GDM1 (cell line): ENCODE measurements at places on chromosomes 16 and 17.
A peak's percentile ranks its signal among the peaks of the same experiment; 100 is the strongest.

- DNase-seq = no peak
Observed at GRCh38 chr17:373613-374230, 21.1 kb upstream of the RPH3AL start.

GRCh38 chr16:4115209-4115948 lies 863 bp downstream of the ADCY9 start:
- peak; percentile 8 for DNase-seq

DNA sequence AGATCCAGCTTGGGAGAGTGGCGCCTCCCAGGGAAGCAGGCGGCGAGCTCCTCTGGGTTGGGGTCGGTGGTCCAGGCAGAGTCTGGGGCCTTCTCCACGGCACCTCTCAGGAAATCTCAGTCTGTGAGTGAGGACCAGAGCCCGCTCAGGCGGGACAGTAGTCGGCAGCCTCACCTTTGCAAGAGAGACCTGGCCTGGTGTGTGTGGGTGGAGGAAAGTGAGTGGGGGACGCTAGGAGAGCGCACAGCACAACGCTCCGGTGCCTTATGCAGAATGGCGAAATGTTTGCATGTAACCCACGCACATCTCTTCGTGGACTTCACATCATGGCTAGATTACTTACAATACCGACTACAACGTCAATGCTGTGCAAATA lies 2.2 kb downstream of the AHSP start:
- DNase-seq = no peak

DNA sequence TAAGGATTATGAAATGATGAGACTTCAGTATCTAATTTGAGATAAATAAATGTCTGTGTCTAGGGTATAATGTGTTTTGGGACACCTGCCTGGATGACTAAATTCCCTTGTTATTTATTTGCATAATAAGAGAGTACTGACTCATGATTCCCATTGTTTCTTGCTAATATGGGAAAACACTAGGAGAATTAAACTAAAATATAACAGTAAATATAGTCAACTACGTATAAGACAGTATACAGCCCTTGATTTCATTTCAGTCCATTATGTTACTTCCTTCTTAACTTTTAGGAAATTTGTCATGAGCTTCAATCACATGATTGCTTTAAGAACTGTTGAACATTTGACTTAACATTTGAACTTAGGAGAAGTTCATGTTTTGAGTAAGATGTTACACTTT lies 62.4 kb downstream of the VMP1 start:
- no peak for DNase-seq

- no peak for DNase-seq
Observed at GRCh38 chr17:65665966-65666365, 104.5 kb upstream of the AXIN2 start.

DNA sequence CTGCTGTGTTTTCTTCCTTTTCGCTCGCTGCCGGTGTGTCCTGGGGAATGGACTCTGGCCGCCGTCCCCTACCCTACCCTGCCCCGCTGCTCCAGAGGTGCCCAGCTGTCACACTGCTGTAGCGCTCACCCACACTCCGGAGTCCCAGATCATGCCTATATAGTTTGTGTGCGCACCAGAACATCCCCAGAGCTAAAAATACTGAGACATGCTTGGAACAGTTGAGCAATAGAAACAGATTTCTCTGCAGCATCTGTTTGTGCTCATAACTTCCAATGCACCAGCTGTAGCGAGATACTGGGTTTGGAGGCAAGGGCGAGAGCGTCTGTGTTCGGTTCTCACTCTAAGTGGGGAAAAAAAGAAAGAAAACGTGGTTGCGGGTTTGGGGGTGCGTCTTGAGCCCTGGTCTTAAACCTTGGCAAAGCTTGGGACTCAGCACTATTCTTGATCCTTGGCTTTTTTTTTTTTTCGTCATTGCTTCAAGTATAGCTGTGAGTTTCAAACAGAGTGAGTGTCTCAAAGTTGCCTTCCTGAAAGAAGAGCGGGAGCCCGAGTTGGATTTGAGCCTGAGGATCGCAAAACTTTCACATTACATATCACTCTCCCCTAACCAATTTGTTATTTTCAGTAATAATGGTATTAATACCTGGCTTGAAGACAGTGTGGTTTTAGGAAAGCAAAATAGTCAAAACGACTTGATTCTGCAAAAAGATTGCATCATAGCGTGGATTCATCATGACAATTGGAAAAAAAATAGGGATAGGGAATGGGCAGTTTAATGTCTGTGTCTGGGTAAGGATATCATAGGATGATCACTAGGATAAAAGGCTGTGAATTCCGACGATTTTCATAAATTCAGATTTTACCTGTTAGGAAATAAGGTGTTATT lies 621 bp downstream of the KCNJ2 start:
- no peak for DNase-seq

GRCh38 chr17:10022416-10022815 lies 117.3 kb upstream of the RCVRN start:
- no peak for DNase-seq

DNA sequence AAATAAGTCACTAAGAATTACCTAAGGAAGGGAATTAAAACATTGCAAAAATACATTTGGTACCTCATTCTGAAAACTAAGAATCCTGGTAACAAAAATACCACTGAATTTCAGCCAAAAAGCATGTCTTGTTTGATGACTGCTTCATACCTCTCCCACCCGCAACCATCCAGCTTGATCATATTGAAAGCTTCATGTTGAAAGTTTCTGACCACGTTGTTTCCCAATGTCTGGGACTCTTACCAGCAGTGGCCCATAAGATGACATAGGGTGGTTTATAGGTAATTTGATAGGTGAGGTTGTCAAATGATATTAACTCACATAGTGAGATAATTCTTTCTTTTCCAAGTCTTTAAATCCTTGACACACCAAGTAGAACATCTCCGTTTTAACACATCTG lies 139.3 kb downstream of the CDH11 start:
- DNase-seq = no peak

DNA sequence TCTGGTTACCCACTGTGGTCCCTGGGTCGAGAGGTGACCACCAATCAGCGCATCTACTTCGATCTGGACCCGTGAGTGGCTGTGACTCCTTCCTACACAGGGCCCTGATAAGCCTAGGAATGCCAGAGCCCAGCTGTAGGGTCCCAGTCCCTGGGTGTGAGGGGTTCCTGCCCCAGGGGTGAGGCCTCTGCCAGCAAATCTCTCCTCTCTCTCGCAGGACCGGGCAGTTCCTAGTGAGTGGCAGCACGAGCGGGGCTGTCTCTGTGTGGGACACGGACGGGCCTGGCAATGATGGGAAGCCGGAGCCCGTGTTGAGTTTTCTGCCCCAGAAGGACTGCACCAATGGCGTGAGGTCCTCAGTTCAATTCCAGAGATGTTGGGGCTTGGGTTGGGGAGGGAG lies 2.2 kb upstream of the EFNB3 start:
- no peak for DNase-seq

DNA sequence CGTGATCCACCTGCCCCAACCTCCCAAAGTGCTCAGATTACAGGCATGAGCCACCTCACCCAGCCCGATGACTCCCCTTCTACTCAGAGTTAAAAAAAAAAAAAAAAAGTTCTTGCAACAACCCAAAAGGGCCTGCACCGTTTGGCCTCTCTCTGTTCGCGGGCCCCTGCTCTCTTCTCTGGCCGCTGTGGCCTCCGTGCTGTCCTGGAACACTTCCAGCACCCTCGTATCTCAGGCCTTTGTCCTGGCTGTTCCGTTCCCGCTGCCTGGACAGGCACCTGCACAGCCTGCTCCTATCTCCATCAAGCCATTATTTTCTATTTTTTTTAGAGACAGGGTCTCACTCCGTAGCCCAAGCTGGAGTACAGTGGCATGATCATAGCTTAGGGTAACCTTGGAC lies 10.8 kb downstream of the MYO1C start:
- no peak for DNase-seq

DNA sequence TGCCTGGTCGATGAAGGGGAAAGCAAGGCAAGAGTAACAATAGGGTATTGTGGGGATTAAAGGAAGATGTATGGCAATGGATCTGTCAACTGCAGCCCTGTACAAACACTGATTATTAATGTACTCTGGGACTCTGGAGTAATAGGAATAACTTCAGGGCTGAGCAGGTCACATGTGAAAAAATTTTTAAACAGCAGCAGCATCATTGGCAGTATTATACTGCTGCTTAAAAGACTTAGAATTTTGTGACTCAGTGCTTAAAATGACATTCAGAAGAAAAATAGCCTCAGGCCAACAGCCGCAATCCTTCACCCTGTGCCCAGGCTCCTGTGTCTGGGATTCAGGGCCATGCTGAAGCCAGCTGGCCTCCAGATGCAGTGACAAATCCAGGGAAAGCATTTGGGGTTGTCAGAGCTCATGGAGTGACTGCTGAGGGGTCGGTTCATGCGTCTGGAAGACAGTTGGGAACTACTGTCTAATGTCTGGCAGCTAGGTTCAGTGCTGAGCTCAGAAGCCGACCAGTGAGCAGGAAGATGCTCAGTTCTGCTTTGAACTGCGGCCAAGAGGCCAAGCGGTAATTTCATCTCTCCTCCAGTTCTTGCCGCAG lies 22.2 kb downstream of the TEX2 start:
- no peak for DNase-seq

DNA sequence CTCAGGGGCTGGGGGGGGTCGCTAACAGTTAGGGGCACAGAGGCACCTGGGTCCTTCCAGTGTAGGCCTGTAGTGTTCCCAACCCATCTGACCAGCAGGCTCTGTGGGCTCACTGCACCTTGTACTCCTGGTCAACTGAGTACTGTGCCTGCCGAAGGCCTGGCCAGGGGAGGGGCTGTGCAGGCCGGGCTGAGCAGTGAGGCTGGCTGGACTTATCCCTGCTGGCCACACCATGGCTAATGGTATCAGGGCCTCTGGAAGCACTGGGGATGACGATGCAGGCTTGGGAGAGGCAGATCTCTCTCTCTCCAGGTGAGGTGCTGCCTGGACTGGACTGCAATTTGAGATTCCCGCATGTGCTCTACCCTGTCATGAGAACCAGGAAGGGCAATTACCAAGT lies 58.9 kb upstream of the SDK2 start:
- DNase-seq = no peak

DNA sequence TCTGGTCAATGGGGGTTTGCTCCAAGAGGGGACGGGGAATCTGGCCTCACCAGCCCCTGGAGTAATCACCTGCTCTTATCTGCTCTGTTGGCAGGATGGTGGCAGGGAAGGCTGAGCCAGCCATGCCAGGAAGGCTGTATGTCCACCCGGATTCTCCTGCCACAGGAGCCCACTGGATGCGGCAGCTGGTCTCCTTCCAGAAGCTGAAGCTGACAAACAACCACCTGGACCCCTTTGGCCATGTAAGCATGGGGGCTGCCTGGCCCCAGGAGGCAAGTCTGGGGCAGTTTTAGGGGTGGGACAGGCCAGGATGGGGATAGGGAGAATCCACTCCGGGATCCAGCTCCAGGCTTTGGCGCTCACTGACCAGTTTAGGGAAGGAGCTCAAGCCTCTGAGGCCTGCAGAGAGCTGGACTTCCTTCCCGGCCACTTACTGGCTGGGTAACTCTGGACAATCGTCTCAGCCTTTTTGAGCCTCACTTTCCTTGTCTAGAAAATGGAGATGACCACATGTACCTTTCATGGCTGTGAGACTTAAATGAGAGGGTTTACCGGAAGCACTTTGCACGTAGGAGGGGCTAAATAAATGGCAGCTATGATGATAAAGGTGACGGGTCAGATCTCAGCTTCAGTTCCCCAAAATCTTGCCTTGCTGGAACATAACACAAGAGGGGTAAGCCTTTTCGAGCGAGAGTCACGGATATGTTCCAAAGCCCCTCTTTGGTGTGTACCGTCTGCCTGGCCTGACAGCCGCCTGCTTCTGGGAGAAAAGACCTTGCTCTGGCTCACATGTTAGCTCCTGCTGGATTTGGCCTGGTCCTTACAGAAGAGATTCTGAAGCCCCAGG lies 15.4 kb downstream of the TBX4 start:
- DNase-seq = no peak

DNA sequence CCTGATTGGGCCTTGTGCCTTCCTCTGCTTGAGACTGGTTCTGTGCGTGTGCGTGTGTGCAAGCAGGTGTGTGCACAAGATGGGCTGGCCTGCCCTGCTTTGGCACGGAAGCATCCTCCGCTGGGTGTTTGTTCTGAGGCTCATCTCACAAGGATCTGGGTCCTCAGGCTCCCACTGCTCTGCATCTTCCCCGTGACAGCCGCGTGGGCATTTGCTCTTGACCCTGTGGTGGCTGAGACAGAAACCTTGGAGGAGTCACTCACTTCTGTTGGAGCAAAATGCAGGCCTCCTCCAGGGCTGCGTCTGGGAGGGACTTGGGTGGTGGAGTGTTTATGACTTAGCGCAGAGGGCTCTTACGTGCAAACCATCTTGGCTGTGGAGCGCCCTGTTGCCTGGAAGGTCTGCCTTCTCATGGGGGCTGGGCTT lies 119.2 kb downstream of the RPTOR start:
- no peak for DNase-seq

- peak; percentile 54 for DNase-seq
Observed at GRCh38 chr17:39623356-39623950, 3.3 kb upstream of the PPP1R1B start.

DNA sequence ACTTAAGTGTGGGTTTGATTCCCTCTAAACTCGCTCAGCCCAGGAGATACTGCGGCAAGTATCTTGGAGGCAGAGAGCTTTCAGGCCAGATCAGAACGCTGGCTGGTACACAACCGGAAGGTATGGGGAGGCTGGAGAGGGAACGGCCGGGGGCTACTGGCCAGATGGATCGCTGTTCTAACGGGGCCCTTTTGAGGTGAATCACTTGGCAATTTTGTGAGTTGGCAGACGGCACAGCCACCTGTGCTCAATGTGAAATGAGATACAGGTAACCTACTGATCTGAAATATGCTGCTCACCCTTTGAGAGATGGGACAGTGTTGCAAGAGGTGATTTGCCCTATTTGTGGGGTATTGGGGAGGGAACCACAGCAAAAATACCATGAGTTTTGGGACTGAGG lies 622.9 kb upstream of the RBFOX1 start:
- DNase-seq = no peak

DNA sequence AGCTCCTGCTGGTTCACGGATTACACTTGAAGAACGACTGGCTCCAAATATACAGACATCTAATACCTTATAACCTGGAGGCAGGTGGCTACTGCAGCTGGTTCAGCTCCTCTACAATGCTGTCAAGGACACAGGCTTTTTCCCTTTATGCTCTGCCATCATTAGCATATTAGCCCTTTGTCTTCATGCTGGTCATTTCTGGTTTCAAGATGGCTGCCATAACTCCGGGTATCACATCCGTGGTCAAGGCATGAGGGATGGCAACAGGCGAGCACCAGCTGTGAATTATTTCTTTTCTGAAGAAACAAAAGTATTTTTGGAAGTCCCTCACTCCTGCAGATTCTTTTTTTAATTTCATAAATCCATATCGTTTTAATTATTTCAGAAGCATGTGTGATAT lies 124.3 kb upstream of the MED13 start:
- DNase-seq = no peak

- peak; percentile 68 for DNase-seq
Observed at GRCh38 chr17:35747540-35748017, 5.5 kb downstream of the GAS2L2 start.

DNA sequence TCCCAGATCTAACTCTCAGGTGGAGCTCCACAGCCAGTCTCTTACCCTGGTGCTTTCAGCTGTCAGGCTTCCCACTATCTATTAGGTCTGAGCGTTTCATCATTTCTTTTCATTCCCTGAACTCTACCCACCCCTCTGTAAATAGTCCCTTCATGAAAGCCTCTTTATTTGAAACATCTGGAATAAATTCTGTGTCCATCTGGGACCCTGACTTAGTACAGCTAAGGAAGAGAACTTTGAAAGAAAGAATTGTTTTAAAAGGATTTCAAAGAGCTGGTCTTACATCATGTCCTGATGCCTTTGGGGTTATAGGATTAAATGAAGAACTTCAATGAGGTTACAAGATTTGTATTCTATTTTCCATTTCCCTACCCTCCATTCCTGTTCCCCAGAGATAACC lies 388.5 kb upstream of the CA10 start:
- DNase-seq = no peak
